CD4-positive, CD25-positive, alpha-beta regulatory T cell (primary cell): ENCODE measurements at places on chromosomes 5 and 9.

- no peak for DNase-seq
Observed at GRCh38 chr5:95401626-95402025, 10.5 kb downstream of the FAM81B start.

- no peak for DNase-seq
Observed at GRCh38 chr5:96035796-96036195, 74.1 kb upstream of the ELL2 start.

DNA sequence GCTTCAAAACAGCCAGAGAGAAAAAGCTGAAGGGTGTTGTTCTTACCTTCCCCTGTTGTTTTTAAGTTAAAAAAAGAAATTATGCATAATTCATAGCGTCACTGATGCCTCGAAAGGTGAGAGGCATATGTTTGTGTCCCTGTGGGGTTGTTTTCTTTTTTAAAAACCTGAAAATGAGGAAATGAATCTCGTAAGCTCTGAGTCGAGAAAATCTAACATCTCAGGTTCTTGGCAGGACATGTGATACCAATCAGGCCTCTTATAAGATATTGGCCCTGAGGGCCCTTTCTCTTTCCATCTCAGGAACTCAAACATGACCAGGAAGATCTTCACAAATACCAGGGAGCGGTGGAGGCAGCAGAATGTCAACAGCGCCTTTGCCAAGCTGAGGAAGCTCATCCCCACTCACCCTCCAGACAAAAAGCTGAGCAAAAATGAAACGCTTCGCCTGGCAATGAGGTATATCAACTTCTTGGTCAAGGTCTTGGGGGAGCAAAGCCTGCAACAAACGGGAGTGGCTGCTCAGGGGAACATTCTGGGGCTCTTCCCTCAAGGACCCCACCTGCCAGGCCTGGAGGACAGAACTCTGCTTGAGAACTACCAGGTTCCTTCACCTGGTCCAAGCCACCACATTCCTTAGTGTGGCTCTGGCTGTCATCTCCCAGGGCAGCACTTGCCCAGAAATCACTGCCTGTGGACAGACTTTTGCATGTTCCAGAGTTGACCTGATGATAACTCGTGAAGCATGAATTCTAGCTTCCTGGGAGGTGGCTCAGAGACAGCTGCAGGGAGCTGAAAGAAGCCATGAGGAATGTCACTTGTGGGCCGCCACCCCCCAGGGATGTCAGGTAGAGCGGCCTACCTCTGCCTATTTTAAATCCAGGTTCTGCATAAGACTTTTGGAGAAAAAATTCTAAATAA lies at the start of gene TAL2:
TSS of gene TAL2 (plus strand) at position 274 of the 921 bp plus-strand sequence. CDS start at position 314, 40 bp downstream.
- no peak for DNase-seq

DNA sequence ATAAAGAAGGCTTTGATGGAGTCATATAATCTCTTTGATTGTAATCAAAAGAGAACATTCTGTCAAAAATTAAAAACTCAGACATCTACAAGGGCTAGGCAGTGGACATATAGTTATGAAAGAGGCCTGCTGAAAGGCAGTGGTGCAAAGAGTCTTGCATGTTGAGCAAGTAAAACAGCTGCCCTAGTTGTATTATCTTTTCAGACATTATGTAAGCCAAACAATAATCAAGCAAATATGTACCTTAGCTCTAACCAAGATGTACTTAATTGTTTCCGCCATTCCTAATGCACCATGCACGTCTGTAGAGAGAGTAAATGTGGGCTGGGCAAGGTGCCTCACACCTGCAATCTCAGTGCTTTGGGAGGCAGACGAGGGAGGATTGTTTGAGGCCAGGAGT lies 14.3 kb downstream of the GAPT start:
- DNase-seq, result no peak

- DNase-seq, result no peak
Observed at GRCh38 chr9:19564396-19565061, 155.7 kb downstream of the ACER2 start.

DNA sequence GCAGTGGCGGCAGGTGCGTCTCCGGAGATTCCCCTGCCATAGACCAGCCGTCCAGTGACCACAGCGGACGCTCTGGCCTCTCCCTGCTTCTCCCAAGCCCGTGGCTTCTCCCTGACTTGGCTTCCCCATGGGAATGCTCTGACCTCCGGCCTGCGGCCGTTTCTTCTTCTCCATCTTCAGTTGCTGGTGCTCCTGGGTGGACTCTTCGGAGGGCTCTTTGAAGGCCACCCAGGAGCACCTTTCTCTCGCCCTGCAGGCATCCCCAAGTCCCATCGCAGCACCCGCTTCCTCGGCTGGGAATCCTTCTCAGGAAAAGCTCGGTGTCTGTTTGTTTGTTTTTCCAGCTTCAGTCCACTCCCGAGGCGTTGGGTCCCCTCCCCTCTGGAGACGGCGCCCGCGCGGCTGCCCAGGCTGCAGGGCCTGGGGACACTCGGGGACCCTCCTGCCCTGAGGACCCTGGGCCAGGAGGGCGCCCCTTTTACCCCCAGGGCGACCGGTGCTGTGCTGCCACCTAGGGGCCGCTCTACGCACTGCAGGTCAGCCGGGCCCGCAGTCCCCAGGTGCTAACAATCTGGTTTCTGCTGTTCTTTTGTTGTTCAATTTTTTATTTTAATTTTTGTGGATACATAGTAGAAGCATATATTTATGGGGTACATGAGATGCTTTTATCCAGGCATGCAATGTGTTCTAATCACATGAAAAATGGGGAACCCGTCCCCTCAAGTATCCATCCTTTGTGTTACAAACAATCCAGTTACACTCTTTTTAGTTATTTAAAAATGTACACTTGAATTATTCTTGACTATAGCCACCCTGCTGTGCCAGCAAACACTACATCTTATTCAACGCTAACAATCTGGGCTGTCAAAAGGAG lies 197.9 kb upstream of the ADAMTS16 start:
- no peak for DNase-seq

- DNase-seq, result no peak
Observed at GRCh38 chr5:6456766-6457370, 8.2 kb downstream of the UBE2QL1 start.

DNA sequence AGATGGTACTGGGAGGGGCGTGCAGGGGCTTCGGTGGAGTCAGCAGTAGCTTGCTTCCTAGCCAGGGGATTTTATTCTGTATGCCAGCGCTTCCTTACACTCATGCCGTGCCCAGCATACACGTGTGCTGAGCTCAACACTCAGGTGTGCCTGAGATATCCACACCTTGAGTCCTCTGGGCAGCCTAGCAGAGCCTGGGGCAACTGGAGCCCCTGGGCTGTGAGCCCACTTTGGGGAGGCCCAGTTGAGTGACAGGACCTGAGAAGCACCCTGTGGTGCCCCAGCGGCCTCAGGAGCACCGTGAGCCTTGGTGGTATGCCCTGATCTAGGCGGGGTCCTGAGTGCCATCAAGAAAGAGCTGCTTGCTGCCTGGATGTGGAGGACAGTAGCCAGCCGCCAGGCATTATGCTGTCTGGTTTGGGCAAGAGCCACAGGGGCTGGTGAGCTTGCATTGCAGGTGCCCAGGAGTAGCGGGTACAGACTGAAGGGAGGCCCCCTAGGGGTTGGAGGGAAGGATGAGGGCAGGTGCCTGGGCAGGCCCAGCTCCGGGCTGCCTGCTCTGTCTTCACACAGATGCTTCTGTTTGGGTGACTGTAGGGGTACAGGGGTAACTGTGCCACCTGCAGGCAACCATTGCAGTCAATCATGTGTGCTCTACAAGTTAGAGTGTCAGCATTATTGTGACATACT lies 42.9 kb downstream of the BNIP1 start:
- no peak for DNase-seq

DNA sequence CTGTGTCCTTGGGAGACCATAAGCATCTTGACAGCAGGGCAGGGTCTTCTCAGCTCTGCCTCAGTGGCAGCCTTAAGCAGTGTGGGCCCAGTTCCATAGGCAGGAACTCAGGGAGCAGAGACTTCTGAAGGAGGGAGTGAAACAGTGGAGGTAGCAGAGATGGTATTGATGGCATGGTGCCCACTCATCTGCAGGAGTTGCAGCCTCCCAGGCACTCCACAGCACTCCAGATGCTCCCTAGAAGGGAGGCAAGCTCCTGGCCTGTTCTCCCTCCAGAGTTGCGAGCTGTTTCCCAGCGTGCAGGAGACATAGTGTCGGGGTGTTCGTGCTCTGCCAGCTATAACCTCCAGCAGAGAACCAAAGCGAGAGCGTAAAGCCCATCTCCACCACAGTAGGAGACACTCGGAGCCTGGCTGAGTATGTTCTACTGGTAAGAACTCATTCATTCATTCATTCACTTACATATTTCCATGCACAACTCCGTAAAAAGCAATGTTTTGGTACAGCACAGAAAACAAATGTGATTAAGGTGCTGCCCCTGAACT lies 31.4 kb upstream of the UNC5A start:
- DNase-seq, result no peak

DNA sequence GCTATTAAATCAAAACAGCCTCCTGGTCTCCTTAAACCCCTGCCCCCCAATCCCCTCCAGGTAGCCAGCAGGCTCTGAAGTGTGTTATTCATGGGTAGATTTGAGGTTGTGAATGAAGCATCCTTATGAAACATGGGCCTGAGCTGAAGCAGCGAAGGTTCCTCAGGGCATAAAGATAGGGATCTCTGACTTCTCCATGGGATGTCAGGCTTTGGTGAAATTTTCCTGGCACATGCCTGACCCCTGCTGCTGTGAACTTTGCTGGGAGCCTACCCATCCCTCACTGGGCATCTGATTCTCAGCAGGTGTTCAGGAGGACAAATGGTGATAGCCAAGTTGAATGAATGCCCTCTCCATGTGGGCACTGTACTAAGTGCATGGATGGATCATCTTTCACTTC lies 250.3 kb downstream of the ASTN2 start:
- DNase-seq, result no peak

- no peak for DNase-seq
Observed at GRCh38 chr9:98861781-98862504, 54.5 kb downstream of the GALNT12 start.

DNA sequence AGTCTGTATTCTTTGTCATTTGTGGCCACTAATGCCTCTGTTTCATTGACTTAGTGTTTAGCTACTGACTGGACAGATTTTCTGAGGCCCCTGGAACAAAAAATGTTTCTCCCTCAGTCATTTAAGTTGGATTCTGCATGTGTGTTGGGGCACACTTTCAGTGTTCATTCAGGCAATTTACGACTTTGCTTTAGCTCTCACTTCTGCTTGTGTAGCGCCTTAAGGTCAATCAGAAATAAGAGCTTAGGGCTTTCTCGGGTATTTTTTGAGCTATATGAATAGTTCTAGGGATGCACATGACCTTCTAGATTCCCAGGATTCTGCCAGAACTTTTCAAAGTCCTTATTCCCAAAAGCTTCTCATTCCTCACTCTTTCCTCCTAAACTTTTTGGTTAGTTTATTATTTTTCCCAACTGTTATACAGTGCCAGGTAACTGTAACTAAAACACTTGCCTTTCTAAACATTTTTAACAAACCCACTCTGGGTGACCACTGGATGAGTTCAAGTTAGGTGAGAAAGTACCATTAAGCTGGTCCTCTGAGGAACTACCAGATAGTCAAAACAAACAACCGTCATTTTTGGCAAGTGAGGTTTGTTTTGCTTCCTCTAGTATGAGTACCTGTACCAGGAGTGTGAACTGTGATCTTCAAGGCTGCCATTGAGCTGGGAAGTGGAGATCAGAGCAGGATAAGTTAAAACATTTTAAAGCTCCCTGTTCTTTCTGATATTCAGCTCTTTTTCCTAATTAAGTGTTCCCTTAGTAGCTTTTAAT lies 571.3 kb upstream of the TLE4 start:
- DNase-seq, result no peak

DNA sequence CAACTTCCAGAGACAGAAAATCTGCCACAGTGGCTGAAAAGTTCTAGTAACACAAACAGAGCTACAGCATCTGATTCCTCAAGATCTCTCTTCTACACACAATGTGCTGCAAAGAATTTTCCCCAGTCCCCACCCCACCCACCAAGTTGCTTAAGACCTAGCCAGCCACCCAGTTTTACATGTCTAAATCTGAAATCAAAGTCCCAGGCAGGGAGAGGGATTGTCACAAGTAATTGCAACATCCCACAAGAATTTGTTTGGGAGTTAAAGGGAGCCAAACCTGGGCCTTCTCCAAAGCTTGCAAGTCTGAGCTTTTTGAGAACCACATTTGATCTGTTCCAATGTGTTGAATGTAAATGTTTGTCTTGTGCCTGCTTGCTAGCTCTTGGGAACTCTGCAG lies 15.5 kb downstream of the IGIP start:
- no peak for DNase-seq

- DNase-seq, result no peak
Observed at GRCh38 chr9:35801328-35802128, 10.1 kb downstream of the NPR2 start.

DNA sequence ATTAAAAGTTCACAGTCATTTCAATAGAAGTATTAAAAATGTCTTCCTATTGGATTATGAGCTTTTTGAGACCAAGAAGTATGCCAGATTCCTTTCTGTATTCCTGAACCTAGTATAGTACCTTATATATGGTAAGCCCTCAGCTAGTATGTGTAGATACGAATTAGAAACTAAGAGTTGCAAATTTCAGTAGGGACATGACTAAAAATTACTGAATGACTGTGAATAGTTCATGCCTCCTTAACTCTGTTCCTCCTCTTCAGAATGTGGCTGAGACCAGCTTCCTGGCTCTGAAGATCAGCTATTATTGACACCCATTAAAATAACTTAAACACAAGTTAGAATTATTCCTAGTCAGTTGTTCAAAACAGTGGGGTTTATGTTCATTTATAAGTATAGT lies 19.7 kb downstream of the KDM3B start:
- DNase-seq, result no peak

GRCh38 chr5:39503155-39503554 lies 78.4 kb upstream of the DAB2 start:
- DNase-seq, result no peak

- DNase-seq, result no peak
Observed at GRCh38 chr5:149224282-149224681, 47.4 kb upstream of the AFAP1L1 start.

DNA sequence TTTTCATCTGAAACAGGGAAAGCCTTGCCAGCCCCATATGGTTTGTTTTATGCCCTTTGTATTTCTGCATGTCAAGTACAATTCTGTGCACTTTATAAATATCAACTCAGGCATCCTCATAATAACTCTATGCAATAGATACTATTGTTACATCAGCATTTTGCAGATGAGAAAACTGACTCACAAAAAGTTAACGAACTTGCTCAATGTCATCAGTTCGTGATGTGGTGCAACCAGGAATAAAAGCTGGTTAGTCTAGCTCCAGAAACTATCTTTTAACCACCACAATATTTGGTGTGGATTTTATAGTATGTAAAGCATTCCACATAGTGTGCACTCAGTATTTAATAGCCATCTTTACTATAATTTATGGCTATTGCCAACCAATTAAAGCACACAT lies 134.9 kb downstream of the MRPS30 start:
- no peak for DNase-seq

- no peak for DNase-seq
Observed at GRCh38 chr5:34002629-34003328, 5.1 kb downstream of the AMACR start.

DNA sequence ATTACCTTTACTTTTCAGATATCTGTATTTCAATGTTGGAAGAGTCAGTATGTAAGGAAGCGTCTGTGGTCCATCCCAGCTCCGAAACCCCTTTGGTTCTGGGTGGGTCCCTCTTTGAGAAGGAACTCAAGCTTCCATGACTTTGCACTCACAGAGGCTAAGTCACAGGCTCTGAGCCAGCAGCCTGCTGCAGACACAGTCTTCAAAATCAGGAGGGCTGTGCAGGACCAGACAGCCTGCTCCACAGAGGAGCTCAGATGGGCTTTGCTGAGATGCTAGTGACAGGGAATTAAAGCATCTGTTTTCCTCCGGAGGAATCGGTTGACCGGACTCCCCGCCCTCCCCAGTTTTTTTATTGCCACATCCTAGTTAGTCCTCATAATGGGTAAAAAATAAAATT lies 126.4 kb upstream of the ICE1 start:
- DNase-seq, result no peak
